ENCODE measurements at places on chromosomes 5 and 9. TPM values are rescaled to one million over a fixed set of nuclear protein-coding genes. Genes with fewer than 3 reads are reported as not detected.
A peak's percentile ranks its signal among the peaks of the same experiment; 100 is the strongest.

The SARDH gene
- total RNA-seq = 1.1 TPM

The CCL21 gene
- total RNA-seq = not detected

The IL4 gene
- 21.6 TPM for total RNA-seq

The ORM2 gene
- not detected for total RNA-seq

The ANKRD34B gene
- not detected for total RNA-seq

The IFNK gene
- total RNA-seq = not detected

The ANKS6 gene
- 11.2 TPM for total RNA-seq

DNA sequence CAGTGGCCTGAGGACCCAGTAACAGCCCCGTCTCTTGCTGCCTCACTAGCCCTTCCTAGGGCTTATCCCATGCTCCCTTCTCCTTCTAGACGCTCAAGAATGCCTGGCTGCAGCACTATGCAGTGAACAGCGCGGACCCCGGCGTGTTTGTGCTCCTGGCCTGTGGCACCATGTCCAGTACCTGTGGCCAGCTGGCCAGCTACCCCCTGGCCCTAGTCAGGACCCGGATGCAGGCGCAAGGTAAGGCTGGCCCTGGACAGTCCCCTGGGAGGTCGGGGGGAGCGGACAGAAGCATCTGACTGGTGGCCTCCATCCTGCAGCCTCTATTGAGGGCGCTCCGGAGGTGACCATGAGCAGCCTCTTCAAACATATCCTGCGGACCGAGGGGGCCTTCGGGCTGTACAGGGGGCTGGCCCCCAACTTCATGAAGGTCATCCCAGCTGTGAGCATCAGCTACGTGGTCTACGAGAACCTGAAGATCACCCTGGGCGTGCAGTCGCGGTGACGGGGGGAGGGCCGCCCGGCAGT lies 20.5 kb downstream of the PTGES2 start:
- peaks cover 11% of the 10 kb centered on the region for H3K4me1 ChIP-seq
- H3K27me3 ChIP-seq = no peaks in the 10 kb centered on the region
- peaks cover 61% of the 10 kb centered on the region for H3K36me3 ChIP-seq

GRCh38 chr9:72882117-72882775 lies 70.6 kb downstream of the ALDH1A1 start:
- no peaks in the 10 kb centered on the region for H3K36me3 ChIP-seq
- H3K27me3 ChIP-seq = no peaks in the 10 kb centered on the region
- no peak overlapping the region for H3K4me3 ChIP-seq
- H3K27ac ChIP-seq = no peak overlapping the region
- H3K4me1 ChIP-seq = no peaks in the 10 kb centered on the region

GRCh38 chr5:170268884-170269283 lies 28.7 kb downstream of the LCP2 start:
- H3K36me3 ChIP-seq = peaks cover 87% of the 10 kb centered on the region
- H3K27me3 ChIP-seq = no peaks in the 10 kb centered on the region
- DNase-seq = no peak
- H3K4me1 ChIP-seq = peaks cover 79% of the 10 kb centered on the region
- H3K27ac ChIP-seq = peak overlapping the region; percentile 86
- peak overlapping the region; percentile 44 for H3K4me3 ChIP-seq

DNA sequence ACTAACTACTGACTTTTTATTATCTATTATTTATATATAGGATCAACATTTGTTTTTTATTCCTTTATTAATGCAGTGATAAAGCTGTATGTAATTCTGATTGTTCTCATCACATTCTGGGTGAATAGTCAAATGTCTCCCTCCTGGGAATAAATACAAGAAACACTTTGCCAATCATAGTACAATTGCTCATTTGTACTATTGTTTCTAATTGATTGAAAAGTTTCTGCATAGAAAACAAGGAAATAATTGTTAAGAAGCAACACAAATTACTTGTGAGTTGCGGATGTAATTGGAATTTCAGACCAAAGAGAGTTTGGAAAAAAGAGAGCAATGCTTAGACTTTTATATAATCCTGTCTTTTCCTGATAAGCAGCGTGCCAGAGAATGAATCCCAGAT lies 1013.9 kb downstream of the EFNA5 start:
- no peak overlapping the region for H3K27ac ChIP-seq
- H3K27me3 ChIP-seq = no peaks in the 10 kb centered on the region
- no peak for DNase-seq
- no peaks in the 10 kb centered on the region for H3K4me1 ChIP-seq

DNA sequence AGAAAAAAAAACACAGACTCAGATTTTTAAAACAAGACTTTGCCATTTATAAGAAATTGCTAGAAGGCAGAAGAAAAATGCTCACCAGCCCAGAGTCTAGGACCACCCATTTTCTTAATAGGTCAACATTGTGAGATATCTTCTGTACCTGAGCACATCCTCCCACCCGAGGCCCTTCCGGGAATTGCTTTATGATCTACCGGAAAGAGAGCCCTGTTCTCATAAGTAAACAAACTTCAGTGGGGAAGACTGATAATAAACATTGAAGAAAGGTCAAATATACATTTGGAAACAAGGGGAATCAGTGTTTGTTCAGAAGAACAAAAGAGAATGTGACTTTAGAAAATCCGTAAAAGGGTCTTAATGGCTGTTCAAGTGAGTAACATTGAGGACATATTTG lies 44.4 kb downstream of the PRKACG start:
- H3K36me3 ChIP-seq = peaks cover 70% of the 10 kb centered on the region
- peaks cover 46% of the 10 kb centered on the region for H3K4me1 ChIP-seq
- H3K27ac ChIP-seq = peak overlapping the region; percentile 55
- H3K4me3 ChIP-seq = no peak overlapping the region
- DNase-seq = no peak

GRCh38 chr9:95091601-95092261 lies 225.8 kb downstream of the FANCC start:
- peaks cover 4% of the 10 kb centered on the region for H3K36me3 ChIP-seq
- no peak for DNase-seq
- H3K27ac ChIP-seq = no peak overlapping the region
- peaks cover 7% of the 10 kb centered on the region for H3K4me1 ChIP-seq
- H3K4me3 ChIP-seq = no peak overlapping the region

- H3K36me3 ChIP-seq = no peaks in the 10 kb centered on the region
- H3K27ac ChIP-seq = no peak overlapping the region
- DNase-seq = no peak
- H3K4me3 ChIP-seq = no peak overlapping the region
Measured at GRCh38 chr5:52748590-52748989, 39.1 kb upstream of the ITGA1 start.

DNA sequence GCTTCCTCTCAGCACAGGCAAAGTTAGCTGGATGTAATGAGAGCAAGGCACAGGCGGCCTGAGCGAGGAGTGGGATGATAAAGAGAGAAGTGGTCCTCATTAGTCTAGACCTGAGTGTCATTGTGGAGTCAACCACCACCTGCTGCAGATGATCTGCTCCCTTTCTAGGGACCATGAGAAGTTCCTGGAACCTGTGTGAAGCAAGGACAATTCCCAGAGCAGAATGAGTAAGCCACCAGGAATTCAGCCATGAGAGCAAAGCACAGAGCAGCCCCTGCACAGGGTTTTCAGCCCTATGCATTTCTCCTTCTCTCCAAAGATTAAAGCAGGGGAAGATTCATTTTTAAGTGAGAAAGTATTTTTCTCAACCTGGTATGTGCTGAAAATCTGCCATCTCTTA lies 146.8 kb upstream of the SPEF2 start:
- peaks cover 2% of the 10 kb centered on the region for H3K27me3 ChIP-seq
- no peak overlapping the region for H3K4me3 ChIP-seq
- H3K27ac ChIP-seq = no peak overlapping the region
- H3K36me3 ChIP-seq = no peaks in the 10 kb centered on the region
- no peaks in the 10 kb centered on the region for H3K4me1 ChIP-seq

- no peak overlapping the region for H3K27ac ChIP-seq
- H3K27me3 ChIP-seq = no peaks in the 10 kb centered on the region
- no peaks in the 10 kb centered on the region for H3K36me3 ChIP-seq
- no peak overlapping the region for H3K4me3 ChIP-seq
- peaks cover 21% of the 10 kb centered on the region for H3K4me1 ChIP-seq
- DNase-seq = no peak
Measured at GRCh38 chr9:132881826-132882225, 3.1 kb downstream of the SPACA9 start.

- DNase-seq = no peak
- H3K27me3 ChIP-seq = no peaks in the 10 kb centered on the region
- peaks cover 30% of the 10 kb centered on the region for H3K4me1 ChIP-seq
- H3K4me3 ChIP-seq = no peak overlapping the region
- H3K27ac ChIP-seq = no peak overlapping the region
Measured at GRCh38 chr9:4921449-4921848, 63.6 kb upstream of the JAK2 start.

GRCh38 chr5:122715095-122715494 lies 59.8 kb upstream of the SNX2 start:
- H3K4me3 ChIP-seq = no peak overlapping the region
- peaks cover 13% of the 10 kb centered on the region for H3K27me3 ChIP-seq
- no peaks in the 10 kb centered on the region for H3K36me3 ChIP-seq
- DNase-seq = no peak
- no peak overlapping the region for H3K27ac ChIP-seq

GRCh38 chr5:56251440-56251839 lies 18.3 kb upstream of the ANKRD55 start:
- H3K27me3 ChIP-seq = peaks cover 22% of the 10 kb centered on the region
- no peak overlapping the region for H3K4me3 ChIP-seq
- no peaks in the 10 kb centered on the region for H3K4me1 ChIP-seq
- H3K27ac ChIP-seq = no peak overlapping the region

DNA sequence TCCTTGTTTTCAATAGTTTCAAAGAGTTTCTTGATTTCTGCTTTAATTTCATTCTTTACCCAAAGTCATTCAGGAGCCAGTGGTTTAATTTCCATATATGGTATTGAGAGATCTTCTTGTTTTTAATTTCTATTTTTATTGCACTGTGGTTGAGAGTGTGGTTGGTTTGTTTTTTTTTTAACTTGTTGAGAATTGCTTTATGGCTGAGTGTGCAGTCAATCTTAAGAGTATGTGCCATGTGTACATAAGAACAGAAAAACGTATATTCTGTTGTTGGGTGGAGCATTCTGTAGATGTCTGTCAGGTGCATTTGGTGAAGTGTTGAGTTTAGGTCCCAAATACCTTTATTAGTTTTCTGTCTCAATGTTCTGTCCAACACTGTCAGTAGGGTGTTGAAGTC lies 26.7 kb upstream of the IPPK start:
- H3K27ac ChIP-seq = no peak overlapping the region
- peaks cover 14% of the 10 kb centered on the region for H3K27me3 ChIP-seq
- no peak overlapping the region for H3K4me3 ChIP-seq
- no peak for DNase-seq
- H3K36me3 ChIP-seq = peaks cover 20% of the 10 kb centered on the region
- H3K4me1 ChIP-seq = peaks cover 11% of the 10 kb centered on the region

- H3K27ac ChIP-seq = peak overlapping the region; percentile 81
- H3K4me3 ChIP-seq = no peak overlapping the region
- peaks cover 61% of the 10 kb centered on the region for H3K36me3 ChIP-seq
- H3K4me1 ChIP-seq = peaks cover 70% of the 10 kb centered on the region
- no peaks in the 10 kb centered on the region for H3K27me3 ChIP-seq
Measured at GRCh38 chr5:119385136-119385535, 29.3 kb downstream of the TNFAIP8 start.

GRCh38 chr9:87263291-87263690 lies 234.4 kb upstream of the DAPK1 start:
- no peak overlapping the region for H3K27ac ChIP-seq
- no peaks in the 10 kb centered on the region for H3K4me1 ChIP-seq
- no peak for DNase-seq
- H3K4me3 ChIP-seq = no peak overlapping the region
- H3K27me3 ChIP-seq = peaks cover 3% of the 10 kb centered on the region

DNA sequence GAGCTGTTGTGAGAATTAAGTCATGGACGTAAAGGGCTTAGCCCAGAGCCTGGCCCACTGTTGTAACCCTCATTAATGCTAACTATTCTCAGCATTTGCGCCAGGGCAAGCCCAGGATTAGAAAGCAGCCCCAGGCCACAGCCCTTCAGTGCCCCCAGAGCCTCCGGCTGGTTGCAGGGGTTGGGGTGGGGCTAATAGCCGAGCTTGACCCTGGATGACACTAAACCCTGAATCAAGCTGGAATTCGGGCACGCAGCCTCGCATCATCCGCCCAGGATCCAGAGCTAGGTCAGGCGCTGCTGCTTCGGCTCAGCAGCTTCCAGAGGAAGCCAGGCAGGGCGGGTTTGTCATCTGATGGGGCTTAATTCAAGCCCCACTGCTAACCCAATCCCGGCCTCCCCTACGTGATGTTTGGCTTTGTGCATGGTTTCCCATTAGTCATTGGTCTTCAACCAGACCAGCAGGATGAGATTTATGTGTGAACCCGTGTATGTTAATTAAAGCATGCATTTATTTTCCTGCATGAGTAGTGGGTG lies 1.2 kb upstream of the MEGF9 start:
- H3K4me1 ChIP-seq = peaks cover 34% of the 10 kb centered on the region
- peak overlapping the region; percentile 84 for H3K4me3 ChIP-seq
- H3K27me3 ChIP-seq = no peaks in the 10 kb centered on the region
- no peak overlapping the region for H3K27ac ChIP-seq

- no peak overlapping the region for H3K4me3 ChIP-seq
- H3K27me3 ChIP-seq = no peaks in the 10 kb centered on the region
- H3K36me3 ChIP-seq = peaks cover 7% of the 10 kb centered on the region
- H3K27ac ChIP-seq = no peak overlapping the region
- H3K4me1 ChIP-seq = peaks cover 13% of the 10 kb centered on the region
Measured at GRCh38 chr5:14449052-14449661, 132.4 kb upstream of the OTULINL start.

DNA sequence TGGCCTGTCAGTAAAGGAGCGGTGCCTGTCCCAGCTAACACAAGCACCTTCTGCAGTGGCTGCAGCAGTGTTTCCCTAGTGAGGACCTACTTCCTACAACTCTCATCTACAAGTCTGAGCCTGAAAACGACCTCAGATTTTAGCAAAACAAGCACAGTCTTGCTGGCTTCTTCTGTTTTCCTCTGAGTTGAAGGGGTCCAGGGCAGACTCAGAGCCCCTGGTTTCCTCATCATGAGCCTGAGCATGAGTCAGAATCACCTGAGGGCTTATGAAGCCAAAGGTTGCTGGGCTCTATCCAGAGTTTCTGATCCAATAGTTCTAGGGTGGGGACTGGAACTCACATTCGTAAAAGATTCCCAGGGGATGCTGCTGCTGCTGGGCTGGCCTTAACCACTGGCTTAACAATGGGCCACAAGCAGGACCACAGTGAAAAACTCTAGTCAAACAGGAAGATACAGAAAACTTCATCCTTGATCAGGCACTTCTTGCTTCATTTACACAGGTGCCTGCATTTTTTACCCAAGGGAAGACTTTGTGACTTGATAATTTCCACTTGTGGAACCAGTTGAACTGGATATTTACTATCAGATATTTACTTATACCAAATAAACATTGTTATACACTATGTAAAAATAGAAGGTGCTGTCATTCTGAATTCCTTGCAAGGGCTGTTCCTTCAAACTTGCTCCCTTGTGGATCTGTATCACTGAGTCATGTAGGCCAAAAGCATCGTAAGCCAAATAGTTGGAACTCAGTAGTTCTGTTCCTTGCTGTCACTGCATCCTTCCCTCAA lies 4.3 kb upstream of the ACER2 start:
- no peaks in the 10 kb centered on the region for H3K36me3 ChIP-seq
- H3K27ac ChIP-seq = no peak overlapping the region
- H3K4me1 ChIP-seq = peaks cover 7% of the 10 kb centered on the region
- H3K4me3 ChIP-seq = no peak overlapping the region
- DNase-seq = no peak
- peaks cover 11% of the 10 kb centered on the region for H3K27me3 ChIP-seq

Measured in activated T-helper 2 cell treated with anti-CD3 and anti-CD28 coated beads, Interferon-gamma antibody, Interleukin-2, Interleukin-4, amounts not matched to agents 10 μg/mL and 5 μg/mL and 100 μg/mL, durations not matched to agents 14 hours and 24 hours and 36 hours (primary cell).